Effector memory CD8-positive, alpha-beta T cell (primary cell): ENCODE measurements at places on chromosomes 2 and 18.
A peak's percentile ranks its signal among the peaks of the same experiment; 100 is the strongest.

DNA sequence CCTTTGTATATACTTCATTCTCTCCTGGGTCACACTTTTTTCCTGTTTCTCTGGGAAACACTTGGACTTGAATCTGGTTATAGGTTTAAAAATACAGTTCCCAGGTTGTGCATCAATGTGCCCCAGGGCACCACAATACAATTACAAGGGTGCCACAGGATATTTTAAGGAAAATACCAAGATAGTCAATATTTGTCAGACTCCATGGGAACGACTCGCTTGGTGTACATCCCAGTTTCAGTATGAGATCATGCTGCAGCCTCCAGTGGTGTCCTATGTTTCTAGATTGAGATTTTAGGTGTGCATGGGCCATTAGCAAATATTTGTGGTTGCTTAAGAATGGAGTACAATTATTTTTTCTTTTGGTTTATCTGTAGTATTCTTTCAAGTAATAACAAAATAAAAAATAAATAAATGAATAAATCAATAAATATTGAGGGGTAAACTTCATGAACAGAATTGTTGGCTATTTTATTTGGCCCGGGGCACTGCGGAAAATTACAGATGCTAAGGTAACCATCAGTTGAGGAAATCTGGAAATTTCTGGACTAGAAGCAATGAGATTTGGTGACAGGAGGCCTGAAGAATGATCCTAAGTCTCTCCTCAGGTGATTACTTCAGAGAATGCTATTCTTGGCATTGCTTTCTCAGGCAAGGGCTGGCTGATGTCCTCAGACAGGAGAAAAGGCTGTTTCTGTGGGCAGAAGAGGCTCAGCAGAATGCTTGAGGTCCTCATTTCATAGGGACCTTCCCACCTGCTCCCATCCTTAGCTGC, 649.3 kb upstream of the SOX11 start:
- DNase-seq = no peak

DNA sequence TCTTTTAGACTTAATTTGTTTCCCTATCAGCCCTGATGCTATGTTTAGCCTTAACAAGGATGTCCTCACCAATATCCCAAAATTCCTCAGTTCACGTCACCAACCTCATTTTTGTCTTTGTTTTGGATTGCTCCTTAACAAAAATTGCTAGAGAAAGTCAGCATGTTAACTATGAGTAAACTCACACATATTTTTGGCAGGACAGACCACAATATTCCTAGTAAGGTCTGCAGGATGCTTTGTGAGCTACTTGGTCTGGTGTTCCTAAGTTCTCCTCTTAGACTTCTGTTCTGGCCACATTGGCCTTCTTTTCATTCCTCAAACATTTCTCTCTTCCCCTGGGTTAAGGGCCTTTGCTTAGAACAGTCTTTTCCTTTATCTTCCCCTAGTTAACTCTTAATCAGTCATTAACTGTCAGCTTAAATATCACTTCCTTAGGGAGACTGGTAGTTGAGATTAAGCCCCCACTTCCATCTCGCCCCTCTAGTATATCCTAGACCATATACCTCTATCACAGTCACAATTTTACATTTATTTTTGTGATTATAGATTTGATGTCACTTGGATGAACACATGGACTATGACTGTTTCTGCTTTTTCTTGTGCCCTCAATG, 116.2 kb downstream of the ADCYAP1 start:
- DNase-seq = no peak

DNA sequence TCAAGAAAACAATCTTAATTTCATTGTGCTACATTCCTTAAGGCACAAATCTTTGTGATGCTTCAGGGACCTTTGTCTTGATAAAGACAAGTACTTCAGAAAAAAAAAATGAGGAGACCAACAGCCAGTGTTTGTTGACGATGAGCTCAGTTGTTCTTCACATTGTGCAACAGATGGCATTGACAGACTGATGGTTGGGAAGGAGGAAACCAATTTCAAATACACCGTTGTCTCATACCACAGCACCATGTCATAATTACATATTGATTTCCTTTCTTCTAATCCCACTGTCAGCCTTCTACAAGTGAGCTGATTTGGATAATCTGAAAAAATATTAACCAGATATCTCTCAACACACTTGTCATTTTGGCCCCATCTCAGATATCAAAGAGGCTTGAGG, 53.7 kb upstream of the GRB14 start:
- no peak for DNase-seq

- DNase-seq = no peak
Observed at GRCh38 chr2:239943991-239944631, 81.0 kb downstream of the NDUFA10 start.

DNA sequence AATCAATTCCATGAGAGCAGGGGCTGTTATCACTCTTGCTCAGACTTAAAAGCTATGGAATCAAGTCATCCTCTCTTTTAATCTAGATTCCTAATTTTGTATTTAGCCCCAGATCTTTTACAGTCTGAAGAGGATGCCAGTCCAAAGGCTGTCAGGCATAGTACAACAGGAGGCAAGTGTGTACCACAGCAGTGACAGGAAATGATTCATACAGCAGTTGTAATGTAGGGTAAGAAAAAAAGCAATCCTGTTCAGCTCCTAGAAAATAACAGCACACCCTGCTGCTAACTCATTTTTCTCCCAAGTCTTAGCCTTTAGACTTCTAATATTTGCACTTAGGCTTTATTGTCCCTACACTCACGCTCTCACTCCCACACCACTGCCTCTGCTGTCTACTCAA, 127.8 kb upstream of the SYT4 start:
- DNase-seq = no peak

GRCh38 chr2:214899751-214900150, 90.3 kb upstream of the BARD1 start:
- no peak for DNase-seq

DNA sequence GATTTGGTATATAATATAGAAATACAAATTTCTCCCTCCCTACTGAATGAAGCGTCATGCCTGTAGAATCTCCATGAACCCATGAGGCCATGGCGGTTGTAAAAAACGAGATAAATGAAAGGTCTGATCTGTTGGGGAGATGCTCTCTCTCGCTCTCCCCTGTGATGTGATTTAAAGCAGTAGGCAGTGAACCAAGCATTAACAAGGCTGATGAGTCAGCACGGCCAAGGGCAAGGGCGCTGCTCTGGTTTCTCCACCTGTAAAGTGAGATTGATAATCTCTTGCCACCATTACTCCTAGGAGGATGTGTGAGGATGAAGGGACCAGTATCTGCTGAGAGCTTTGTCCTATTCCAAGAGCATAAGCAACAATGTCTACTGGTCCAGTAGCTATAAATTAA, 553.3 kb downstream of the CMPK2 start:
- no peak for DNase-seq

- DNase-seq = no peak
Observed at GRCh38 chr18:71456206-71456605, 1087.9 kb downstream of the CBLN2 start.

DNA sequence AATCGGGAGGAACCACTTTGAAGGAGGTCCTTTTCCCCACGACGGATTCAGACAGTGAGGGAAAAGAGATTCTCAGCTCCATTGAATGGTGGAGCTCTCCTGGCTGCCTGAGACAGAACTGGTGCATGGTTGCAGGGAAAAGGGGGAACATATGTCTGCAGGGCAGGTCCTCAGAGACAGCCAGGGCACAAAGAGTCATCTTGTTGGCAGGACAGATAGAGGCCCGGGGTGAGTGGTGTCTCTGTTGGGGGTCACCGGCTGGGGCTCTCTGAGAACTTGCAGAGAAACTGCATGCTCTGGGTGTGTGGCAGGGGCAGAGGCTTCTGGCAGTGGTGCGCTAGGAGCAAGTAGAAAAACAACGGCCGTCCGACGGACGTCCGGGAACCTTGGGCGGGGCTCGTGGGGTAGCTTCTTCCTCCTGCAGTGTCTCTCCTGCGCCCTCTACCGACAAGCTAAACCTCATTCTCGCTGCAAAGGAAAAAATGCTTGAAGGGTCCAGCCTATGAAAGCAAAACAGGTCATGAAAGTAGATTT, 94.3 kb downstream of the CDCA7 start:
- peak; percentile 63 for DNase-seq

- DNase-seq = no peak
Observed at GRCh38 chr2:15738225-15738546, 146.5 kb downstream of the DDX1 start.

DNA sequence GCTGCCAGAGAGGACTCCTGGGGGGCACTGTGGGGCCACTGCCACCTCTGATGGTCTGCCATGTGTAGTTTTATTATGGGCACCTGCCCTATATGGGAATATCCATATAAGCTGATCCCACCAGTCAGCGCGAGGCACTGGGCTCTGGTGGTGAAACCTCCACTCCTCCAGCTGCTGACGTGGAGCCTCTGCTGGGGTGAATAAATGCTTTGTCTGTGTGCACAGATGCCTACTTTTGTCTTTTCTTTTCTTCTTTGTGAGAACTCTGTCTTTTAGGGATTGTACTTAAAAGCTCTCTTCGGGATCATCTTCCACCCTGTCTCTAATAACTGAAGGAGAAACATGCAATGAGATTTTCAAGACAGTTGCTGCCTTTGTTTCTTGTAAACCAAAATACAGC, 68.9 kb upstream of the NCK2 start:
- DNase-seq = no peak

DNA sequence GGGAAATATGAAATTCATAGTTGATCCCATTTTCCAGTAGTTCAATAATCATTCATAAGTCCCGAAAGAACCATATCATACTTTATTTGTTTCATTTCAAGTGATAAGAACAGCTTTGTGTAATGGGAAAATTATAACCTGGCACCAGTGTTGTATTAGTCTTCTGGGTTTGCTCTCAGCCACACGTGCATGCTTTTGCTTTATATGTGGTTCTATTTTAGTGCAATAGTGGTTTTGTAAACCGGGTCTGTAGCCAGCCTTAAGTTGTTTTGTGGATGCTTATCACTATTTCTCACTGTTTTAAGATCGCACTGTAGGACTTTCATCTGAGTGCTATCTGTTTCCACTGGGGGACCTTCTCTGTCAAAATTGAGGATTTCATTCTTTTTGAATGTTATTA, 203.8 kb downstream of the PTPRM start:
- no peak for DNase-seq

- no peak for DNase-seq
Observed at GRCh38 chr2:132662732-132663131, 7.3 kb downstream of the LYPD1 start.

- no peak for DNase-seq
Observed at GRCh38 chr2:223697892-223698645, 95.9 kb upstream of the SCG2 start.

DNA sequence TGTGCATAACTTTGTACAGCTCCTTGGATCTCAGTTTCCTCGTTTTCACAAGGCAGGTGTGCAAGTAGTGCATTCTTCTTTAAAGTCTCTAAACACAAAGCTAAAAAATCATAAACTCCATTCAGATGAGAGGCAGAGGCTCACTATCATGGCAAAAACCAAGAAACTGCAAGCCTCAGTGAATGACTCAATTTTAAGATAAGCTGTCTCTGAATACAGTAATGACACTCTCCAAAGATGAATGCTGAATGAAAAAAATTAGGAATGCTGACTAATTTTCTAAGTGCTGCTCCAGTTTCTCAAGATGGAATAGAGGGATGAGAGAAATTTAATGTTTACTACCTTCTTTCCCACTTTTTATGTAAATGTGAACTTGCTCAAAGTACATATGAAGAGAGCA, 17.2 kb downstream of the B4GALT6 start:
- DNase-seq = no peak

DNA sequence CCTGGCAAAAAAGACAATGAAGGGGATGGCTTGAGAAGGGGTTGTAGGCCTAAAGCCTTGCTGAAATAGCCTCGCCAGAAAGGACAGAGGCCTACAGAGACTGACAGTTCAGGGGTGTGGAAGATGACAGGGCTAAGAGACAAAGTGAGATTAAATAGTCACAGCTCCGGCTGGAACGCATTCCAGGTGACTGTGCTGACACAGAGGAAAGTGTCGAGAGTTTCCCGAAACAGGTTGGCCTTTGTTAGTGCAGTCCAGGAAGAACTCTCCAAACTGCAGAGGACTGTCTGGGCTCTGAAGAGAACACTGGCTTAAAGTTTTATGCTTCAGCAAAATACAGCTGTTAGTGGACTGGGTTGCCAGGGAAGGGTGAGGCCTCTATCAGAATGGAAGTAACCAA, 52.8 kb downstream of the METTL4 start:
- DNase-seq = no peak

GRCh38 chr2:236557306-236558030, 12.2 kb upstream of the ACKR3 start:
- no peak for DNase-seq

DNA sequence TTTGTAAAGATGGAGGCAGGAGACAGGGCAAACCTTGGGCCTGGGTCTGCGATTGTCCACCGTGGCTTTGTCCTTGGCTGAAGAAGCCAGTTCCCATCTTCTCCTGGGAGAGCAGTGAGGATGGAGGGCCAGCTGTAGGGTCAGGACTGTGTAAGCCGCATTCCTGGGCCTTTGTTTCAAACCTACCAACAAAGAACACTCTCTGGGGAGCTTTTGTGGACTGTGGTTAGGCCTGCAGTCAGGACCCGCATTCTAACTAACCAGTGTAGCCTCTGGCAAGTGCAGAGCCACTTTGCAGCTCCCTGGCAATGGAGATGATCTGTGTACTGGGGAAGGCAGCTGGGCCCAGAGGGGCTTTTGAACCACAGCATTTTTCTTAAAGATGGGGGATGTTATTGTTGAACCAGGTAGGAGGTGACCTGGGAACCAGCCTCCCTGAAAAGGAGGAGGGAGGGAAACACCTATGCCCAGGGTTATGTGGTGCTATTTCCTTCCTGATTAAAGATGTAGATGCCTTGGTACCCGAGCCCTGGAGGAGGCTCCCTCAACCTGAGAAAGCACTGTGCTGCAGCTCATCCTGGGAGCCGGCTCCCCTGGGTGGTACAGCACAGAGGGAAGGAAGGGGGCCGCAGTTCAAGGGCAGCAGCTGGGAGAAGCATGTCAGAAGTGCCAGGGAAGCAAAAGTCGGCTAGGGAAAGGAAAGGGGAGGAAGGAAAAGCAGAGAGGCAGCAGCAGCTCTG, 12.7 kb upstream of the SMAD4 start:
- DNase-seq = no peak

GRCh38 chr2:9937968-9938367, 13.5 kb upstream of the GRHL1 start:
- DNase-seq = no peak

DNA sequence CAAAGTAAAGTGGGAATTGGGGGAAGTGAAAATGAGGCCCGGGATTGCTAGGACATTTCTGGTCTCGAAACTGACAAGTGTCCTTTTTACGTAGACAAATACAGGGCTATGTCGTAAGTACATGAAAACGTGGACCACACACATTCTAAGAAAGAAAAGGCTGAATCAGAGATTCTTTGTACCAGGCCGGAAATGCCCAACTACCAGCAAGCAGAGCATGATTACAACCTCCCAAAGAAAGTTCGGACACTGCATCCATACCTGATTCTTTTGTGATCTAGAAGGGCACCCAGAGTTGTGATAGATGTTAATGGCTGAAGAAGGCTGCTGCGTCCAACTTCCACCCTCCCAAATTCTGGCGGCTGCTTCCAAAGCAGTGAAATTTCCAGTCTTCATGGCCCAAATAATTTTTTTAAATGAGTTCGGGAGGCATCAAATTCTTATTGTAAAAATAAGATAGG, 1.7 kb downstream of the RBMS1 start:
- DNase-seq = no peak
